PC-3 (cell line): ENCODE measurements at places on chromosomes 7 and 10. TPM values are rescaled to one million over a fixed set of nuclear protein-coding genes. Genes with fewer than 3 reads are reported as not detected.

The SH2D4B gene
- not detected in 2 replicates for total RNA-seq

The HACD1 gene
- total RNA-seq = 14.9 and 15.3 TPM in 2 replicates

The BUB3 gene
- total RNA-seq = 271 and 291 TPM in 2 replicates

The METTL27 gene
- total RNA-seq = 0.35 and 3.3 TPM in 2 replicates

The TMEM254 gene
- total RNA-seq = 53.7 and 68.3 TPM in 2 replicates

The SLC16A9 gene
- 12.8 and 17.4 TPM in 2 replicates for total RNA-seq

The NPY4R gene
- total RNA-seq = not detected in 2 replicates

The HOXA4 gene
- total RNA-seq = 2.3 and 5.1 TPM in 2 replicates

The PON3 gene
- not detected in 2 replicates for total RNA-seq

The PIK3CG gene
- not detected in 2 replicates for total RNA-seq

The FMC1 gene
- 8.8 and 12.2 TPM in 2 replicates for total RNA-seq

The HK1 gene
- total RNA-seq = 189 and 208 TPM in 2 replicates

The GCK gene
- total RNA-seq = not detected in 2 replicates

The RARRES2 gene
- 1.6 TPM in 1 of 2 replicates, not detected in the other for total RNA-seq

The PIK3AP1 gene
- total RNA-seq = 3.7 and 4.7 TPM in 2 replicates

The LIPJ gene
- total RNA-seq = not detected in 2 replicates

The ZNF33A gene
- 18.0 and 21.1 TPM in 2 replicates for total RNA-seq
